ENCODE measurements at places on chromosomes 11 and 22. TPM values are rescaled to one million over a fixed set of nuclear protein-coding genes. Genes with fewer than 3 reads are reported as not detected.

DNA sequence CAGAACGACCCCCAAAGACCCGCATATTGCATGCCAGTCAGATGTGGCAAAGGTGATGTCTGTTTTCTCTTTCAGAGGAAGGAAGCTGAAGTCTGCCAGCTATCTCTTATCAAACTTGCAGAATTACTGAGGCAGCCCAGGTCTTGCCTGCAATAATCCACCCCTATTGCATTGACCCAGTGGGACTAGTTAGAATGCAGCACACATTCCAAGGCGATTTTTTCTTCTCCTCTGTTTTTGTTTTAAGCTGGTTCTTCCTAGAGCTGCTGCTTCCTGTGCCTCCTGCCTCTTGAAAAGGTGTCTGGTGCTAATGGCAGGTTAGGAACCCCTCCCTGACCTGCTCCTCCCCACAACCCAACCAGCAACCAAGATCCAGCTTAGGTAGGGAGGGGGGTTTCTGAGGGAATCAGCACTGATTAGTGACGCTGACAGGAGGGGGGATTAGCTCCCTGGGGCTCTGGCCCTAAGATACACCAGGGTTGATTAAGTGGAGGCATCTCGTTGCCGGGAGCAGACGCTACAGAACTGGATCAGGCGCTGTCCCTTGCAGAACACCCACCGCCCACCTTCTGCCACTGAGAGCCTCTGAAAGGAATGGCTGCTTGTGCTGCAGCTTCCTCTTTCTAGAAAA, 2.8 kb downstream of the NTM start:
- DNase-seq, result no peak

- DNase-seq, result no peak
Measured at GRCh38 chr22:48959496-48959895, 868.2 kb downstream of the BRD1 start.

GRCh38 chr11:40027720-40028119, 1431.7 kb downstream of the LRRC4C start:
- DNase-seq, result no peak

DNA sequence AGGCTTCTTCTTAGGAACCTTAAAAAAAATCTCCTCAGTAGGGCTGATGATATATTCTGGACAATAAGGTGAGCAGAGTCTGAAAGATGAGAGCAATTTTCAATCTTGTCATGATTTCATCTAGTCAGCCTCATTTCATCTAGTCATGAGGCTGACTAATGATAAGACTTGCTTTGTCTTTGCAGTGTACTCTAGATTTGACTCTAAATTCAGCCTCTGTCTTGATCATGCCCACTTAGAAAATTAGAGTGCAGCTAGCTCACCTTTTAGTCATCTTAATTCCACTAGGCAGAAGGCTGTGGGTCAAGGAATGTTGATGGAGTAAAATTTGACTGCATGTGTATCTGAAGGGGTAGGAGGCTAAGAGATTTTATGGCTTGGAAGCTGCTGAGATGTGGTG, 5.5 kb downstream of the EHF start:
- DNase-seq, result no peak

GRCh38 chr22:21726650-21727049, 8.9 kb downstream of the YPEL1 start:
- DNase-seq, result peak; percentile 54

DNA sequence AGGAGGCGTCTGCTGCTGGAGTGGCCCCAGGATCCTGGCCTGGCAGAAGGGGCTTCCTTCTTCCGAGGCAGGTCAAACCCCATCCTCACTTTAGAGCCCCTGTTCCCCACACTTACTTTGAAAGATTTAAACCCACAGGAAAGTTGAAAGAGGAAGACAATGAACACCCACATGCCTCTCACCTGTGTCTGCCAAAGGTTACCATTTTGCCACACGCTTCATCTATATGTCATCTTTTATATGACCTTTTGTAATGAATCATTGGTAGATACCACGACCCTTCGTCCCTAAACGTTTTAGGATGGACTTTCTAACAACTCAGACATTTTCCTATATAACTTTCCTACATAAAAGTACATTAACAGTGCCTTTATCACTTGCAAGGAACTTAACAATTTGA, 39.8 kb upstream of the BID start:
- no peak for DNase-seq

Gene CCDC73
- total RNA-seq, result not detected

Gene UBE4A
- 40.4 TPM for total RNA-seq

All from activated CD4-positive, alpha-beta memory T cell treated with anti-CD3 and anti-CD28 coated beads for 36 hours (primary cell).